Activated CD4-positive, alpha-beta T cell treated with anti-CD3 and anti-CD28 coated beads, Interleukin-2, amount 50 U/mL, for 24 hours (primary cell): ENCODE measurements at places on chromosomes 13 and 19.

DNA sequence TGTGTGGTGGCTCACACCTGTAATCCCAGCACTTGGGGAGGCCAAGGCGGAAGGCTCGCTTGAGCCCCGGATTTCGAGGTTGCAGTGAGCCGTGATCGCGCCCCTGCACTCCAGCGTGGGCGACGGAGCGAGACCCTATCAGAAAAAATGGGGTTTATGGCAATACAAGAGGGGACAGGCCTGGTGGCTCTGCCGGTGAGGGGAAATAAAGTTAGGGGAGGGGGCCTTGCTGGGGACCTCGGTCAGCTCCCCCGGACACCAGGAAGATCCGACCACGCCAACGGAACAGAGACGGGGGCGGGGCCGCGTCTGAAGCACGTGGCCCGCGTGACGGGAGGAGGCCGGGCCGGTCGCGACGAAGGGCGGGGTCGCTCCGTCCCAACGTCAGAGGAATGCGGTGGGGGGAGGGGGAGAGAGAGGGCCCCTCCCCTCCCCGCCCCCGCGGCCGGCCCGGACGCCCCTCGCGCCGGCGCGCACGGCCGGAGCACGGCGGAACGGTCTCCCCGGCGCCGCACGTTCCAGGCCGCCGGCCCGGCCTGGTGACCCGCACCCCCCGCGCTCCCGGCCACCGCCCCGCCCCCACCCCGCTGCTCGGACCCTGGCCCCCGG is 1.9 kb upstream of the HNRNPL start:
- DNase-seq, result peak; percentile 89

GRCh38 chr19:50333737-50334617 is 4.8 kb upstream of the KCNC3 start:
- peak; percentile 77 for DNase-seq

- no peak for DNase-seq
Observed at GRCh38 chr19:11384778-11385129, 640 bp upstream of the EPOR start.

GRCh38 chr13:44698066-44698465 is 121.9 kb upstream of the TSC22D1 start:
- no peak for DNase-seq

DNA sequence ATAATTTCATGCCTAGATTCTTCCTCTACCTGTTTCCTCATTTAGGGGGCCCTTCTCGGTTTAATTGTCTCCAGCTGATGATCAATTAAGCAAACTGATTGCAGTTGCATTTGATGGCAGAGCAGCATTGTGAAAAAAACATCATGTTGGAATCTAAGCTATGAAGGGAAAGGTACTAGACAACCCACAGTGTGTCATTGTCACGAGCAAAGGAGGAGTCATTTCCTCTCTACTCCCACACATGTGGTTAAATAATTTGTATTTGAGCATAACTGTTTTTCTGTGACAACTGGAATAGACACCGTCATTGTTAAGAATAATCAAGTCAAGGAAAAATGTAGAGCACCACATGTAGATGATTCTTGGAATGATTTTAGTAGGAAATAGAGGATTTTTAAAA is 240.3 kb downstream of the DCT start:
- no peak for DNase-seq

GRCh38 chr19:12015753-12016116 is 19.7 kb downstream of the ZNF433 start:
- no peak for DNase-seq

DNA sequence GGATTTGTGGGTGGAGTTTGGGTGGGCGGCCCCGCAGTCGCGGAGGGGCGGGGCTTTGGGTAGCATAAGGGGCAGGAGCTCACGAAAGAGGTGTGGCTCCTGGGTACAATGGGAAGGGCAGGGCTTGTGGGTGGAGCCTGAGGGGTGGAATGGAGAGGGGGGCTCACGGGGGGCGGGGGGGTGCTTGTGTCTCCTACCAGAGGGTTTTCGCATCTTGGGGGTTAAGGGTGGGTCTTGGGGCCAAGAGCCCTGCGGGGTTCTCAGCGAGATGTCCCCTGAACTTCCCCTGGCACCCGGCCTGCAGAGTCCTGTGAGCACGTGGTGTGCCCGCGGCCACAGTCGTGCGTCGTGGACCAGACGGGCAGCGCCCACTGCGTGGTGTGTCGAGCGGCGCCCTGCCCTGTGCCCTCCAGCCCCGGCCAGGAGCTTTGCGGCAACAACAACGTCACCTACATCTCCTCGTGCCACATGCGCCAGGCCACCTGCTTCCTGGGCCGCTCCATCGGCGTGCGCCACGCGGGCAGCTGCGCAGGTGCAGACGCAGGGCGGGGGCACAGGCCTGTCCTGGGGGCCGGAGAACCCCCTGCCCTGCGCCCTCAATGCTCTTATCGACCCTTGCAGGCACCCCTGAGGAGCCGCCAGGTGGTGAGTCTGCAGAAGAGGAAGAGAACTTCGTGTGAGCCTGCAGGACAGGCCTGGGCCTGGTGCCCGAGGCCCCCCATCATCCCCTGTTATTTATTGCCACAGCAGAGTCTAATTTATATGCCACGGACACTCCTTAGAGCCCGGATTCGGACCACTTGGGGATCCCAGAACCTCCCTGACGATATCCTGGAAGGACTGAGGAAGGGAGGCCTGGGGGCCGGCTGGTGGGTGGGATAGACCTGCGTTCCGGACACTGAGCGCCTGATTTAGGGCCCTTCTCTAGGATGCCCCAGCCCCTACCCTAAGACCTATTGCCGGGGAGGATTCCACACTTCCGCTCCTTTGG is 5.1 kb downstream of the FSTL3 start:
- no peak for DNase-seq

GRCh38 chr13:21033856-21034602 is 27.4 kb downstream of the LATS2 start:
- no peak for DNase-seq

- DNase-seq, result no peak
Observed at GRCh38 chr13:22893777-22894176, 287.0 kb upstream of the SGCG start.

DNA sequence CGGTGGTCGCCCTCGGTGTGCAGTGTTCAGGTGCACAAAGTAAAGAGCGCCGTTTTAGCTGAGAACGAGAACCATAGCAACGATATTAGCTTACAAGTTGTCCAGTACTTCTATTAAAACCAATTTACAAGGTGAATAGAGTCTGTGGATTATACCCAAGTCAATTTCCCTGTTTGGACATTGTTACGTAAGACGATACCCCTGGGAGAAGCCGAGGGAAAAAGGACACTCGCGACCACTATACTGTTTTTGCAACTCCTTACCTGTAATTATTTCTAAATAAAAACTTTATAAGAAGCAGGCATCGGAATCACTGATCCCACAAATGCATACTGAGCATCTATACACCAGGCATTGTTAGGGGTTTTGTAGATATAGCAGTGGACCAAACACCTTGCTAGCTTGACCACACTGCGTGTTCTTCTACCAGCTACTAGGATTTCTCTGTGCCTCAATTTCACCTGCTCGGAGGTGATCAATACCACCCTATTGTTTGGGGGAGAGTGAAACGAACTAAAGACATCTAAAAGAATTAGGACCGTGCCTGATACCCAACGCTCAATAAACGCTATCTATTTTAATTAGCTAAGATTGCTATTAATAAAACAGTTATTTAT is 488 bp upstream of the EEF2 start:
- DNase-seq, result no peak

DNA sequence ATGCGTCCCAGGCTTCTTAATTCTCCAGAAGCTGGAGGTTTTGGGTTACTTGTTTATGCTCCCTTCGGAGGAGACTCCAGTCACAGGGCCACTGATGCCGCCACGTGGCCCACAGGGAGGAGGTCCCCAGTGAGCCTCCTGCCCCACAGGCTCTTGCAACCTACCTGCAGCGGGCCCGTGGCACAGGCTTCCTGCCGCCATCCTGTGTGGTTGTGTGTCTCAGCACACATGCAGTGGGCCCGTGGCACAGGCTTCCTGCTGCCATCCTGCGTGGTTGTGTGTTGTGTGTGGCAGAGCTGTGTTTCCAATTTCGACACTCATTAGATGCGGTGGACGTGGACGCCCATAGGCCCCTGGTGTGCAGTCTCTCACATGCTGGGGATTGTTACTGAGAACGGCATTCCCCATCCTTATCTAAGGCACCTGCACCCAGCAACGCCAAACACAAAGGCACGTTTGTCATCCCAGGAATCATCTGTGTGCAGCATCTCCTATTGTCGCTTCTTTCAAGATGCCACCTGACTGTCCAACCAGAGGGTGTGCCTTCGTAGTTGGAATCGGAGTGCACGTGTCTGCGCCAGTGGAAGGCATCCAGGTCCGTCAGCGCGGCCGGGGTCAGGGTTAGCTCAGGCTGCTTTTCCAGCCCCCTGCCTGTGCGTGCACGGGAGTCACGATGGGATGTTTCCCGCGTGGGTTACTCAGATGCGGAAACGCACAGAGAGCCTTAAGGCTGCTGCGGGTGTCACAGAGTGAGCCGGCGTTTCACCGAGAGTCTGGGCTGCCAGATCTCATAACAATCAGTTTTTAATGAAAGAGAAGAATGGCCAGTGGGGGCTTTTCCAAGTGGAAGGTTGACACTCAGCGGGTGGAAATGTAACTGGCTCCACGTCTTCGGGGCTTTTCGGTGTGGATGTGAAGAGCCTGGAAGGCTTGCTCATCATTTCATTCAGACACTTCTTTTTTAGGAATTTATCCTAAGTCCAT is 119.8 kb downstream of the ATP11A start:
- no peak for DNase-seq

GRCh38 chr19:33297401-33298145 is 4.8 kb downstream of the CEBPA start:
- no peak for DNase-seq

- DNase-seq, result no peak
Observed at GRCh38 chr13:112702986-112703379, 13.1 kb downstream of the ATP11A start.

- no peak for DNase-seq
Observed at GRCh38 chr13:22629374-22629773, 551.4 kb upstream of the SGCG start.

- no peak for DNase-seq
Observed at GRCh38 chr19:35612224-35612558, 344 bp upstream of the HAUS5 start.

- no peak for DNase-seq
Observed at GRCh38 chr13:26469602-26470001, 87.9 kb upstream of the WASF3 start.

DNA sequence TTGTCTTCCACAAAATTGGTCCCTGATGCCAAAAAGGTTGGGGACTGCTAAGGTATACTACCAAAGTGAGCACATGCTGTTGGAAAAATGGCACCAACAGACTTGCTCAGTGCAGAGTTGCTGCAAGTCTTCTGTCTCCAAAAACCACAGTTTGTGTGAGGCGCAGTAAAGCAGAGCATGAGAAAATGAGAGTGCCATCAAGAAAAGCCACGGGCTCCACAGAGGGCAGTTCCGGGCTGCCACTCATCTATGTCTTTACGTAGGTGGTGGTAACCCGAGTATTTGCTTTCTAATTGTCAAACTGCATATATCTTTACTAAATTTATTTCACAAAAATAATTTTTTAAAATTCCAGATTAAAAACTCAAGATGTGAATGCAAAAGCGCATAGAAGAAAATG is 123.8 kb downstream of the RNF17 start:
- no peak for DNase-seq

GRCh38 chr19:50300051-50300450 is 29.1 kb downstream of the KCNC3 start:
- DNase-seq, result no peak

DNA sequence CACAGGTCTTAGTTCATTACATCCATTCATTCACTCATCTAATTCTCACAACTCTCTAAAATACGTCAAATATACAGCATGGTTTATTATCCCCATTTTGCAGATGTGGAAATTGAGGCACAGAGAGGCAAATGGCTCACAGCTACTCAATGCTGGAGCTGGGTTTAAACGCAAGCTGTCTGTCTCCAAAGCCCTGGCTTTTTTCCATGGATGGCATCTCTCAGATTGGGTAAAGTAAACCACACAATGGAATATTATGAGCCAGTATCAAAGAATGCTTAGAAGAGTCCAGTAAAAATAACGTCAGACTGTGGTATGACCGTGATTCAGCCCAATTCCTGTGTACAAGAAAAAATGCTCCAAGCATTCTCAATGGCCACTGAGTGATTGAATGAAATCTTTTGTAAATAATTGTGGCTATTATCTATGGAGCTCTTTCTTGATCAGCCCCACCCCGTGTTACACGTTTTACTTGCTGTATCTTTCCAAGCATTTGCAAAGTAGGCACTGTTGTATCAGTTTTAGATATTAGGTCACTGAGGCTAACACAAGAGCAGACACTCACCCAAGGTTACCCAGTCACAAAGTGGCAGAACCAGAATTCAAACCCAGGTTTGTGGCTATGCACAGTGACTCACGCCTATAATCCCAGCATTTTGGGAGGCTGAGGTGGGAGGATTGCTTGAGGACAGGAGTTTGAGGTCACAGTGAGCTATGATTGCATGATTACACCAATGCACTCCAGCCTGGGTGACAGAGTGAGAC is 5.5 kb upstream of the ACP7 start:
- DNase-seq, result no peak

DNA sequence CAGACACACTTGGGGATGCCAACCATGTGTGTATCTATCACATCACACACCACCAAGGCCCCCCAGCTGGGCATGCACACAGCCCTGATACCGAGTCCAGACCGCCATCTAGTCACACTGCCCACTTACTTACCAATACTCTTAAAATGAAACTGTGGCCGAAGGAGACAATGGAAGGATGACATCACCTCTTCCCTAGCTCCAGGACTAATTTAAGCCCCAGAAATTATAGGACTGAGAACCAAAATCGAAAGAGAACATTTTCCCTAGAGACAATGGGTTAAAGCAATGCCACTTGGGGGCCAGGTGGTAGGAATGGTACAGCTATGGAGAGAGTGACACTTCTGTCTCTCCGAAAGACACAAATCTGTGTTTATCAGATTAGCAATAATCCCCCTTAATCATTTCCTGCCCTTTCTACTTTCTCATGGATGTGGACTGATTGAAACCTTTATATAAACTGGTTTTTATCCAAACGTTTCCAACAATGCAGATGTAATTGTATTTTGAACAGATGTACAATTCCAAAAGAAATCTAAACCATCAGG is 663 bp upstream of the GGACT start:
- no peak for DNase-seq

DNA sequence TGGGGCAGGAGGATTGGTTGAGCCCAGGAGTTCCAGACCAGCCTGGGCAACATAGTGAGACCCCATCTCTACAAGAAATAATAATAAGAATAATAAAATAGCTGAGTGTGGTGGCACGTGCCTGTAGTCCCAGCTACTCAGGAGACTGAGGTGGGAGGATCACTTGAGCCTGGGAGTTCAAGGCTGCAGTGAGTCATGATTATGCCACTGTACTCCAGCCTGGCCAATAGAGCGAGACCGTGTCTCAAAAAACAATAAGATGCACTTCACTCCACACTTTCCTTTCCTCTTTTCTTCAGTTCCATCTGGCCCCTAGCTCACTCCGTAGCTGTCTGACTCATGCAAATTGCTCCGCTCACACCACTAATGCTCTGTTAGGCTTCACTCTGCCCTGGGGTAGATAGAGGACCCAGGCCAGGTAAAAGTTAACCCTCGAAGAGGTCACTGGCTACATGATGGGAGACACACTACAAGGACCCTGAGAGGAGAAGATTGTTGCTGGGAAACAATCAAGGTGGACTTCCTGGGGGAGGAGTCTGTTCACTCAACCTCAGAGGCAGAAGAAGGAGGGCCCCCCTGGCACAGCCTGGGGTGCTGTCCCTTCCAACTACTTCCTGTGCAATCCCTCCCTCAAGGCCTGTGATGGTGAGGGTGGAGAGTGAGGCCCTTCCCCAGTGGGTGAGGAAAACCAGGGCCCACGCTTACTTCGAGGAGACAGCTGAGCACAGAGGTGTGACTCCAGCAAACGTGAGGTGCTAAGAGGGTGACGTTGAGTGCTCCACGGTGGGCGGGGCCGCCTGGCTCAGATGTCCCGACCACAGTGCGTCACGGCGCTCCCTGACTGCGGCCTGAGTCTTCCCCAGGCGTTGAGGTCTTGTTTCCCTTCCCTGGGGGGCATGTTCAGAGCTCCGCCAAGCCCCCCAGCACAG is 8.8 kb upstream of the TNFSF9 start:
- no peak for DNase-seq
